ENCODE measurements at places on chromosomes 4 and X. TPM values are rescaled to one million over a fixed set of nuclear protein-coding genes. Genes with fewer than 3 reads are reported as not detected.

WAS gene
- 26.0 TPM for total RNA-seq

PLK4 gene
- 1.4 TPM for total RNA-seq

TCEAL8 gene
- total RNA-seq = 55.8 TPM

STOX2 gene
- total RNA-seq = 3.0 TPM

FRG2 gene
- not detected for total RNA-seq

PHOX2B gene
- not detected for total RNA-seq

RHOH gene
- 5.8 TPM for total RNA-seq

FANCB gene
- total RNA-seq = 1.3 TPM

PCDH19 gene
- 1.7 TPM for total RNA-seq

CITED1 gene
- total RNA-seq = 4.7 TPM

MAGEB6B gene
- total RNA-seq = not detected

ANOS1 gene
- 4.6 TPM for total RNA-seq

GC gene
- total RNA-seq = not detected

FHIP1A gene
- 29.1 TPM for total RNA-seq

EDNRA gene
- total RNA-seq = 3.5 TPM

HMGN5 gene
- 2.4 TPM for total RNA-seq

INTS12 gene
- total RNA-seq = 34.7 TPM

PCDH7 gene
- total RNA-seq = 0.96 TPM

TMSB15A gene
- total RNA-seq = not detected

IGSF1 gene
- total RNA-seq = 0.96 TPM

CEP135 gene
- 6.3 TPM for total RNA-seq

ARAP2 gene
- 138 TPM for total RNA-seq

SCRG1 gene
- 0.36 TPM for total RNA-seq

MAGEA4 gene
- total RNA-seq = not detected

ASMT gene
- total RNA-seq = not detected

SPP1 gene
- total RNA-seq = 1,073 TPM

ADGRL3 gene
- 16.4 TPM for total RNA-seq

GPR34 gene
- total RNA-seq = 54.5 TPM

FAM149A gene
- total RNA-seq = 7.7 TPM

FAM236A gene
- not detected for total RNA-seq

NLGN4X gene
- total RNA-seq = 6.7 TPM

EDA gene
- 10.9 TPM for total RNA-seq

ADH7 gene
- total RNA-seq = not detected

POU3F4 gene
- not detected for total RNA-seq
